ENCODE measurements at places on chromosomes 6 and 20.
A peak's percentile ranks its signal among the peaks of the same experiment; 100 is the strongest.

DNA sequence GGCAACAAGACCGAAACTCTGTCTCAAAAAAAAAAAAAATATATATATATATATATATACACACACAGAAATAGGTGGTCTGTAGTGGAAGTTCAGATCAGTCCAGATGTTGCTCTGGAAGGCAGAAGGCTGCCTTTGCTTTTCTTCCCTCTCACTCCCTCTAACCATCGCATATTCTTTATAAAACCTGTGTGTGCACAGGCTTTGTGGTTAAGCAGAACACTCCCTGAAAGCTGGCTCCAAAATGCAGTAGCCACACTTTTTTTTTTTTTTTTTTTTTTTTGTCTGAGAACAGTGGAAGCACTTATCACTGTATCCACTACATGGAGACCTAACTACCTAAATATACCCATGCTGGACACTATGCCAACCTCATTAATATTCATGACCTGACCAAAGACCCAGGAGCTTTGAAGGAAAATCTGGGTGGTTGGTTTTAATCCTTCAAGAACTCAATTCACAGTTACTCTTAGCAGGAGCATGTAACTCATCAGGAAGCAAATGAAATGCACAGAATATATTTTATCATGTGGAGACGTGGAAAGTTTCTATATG is 20.0 kb upstream of the GFOD1 start:
- DNase-seq: no peak

- no peak for DNase-seq
These were observed 295.8 kb downstream of the TBC1D7 start for GRCh38 chr6:13032566-13032965.

DNA sequence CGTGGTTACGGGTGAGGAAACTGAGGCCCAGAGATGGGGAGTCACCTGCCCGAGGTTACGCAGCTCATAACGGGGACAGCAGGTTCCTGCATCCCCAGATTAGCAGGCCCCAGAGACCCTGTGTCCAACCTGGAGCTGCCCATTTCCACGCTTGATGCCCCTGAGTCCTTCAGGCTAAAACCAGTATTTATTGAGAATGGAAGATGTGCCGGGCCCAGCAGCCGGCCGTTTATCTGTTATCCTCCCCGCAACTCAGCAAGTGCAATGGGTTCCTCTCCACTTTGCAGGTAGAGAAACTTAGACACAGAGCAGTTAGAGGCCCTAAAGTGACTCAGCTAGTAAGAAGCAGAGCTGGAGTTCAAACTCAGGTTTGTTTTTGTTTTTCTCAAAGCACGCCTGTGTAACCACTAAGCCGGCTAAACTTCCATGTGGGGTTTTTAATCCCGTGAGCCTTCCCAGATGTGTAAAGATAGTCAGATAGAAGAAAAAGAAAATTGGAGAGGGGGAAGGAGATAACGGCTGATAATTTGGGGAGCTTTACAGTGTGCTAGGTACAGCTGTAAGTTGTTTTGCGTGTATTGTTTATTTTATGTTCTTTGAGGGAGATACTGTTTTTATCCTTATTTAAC is 775 bp downstream of the PFDN4 start:
- peak; percentile 13 for DNase-seq

DNA sequence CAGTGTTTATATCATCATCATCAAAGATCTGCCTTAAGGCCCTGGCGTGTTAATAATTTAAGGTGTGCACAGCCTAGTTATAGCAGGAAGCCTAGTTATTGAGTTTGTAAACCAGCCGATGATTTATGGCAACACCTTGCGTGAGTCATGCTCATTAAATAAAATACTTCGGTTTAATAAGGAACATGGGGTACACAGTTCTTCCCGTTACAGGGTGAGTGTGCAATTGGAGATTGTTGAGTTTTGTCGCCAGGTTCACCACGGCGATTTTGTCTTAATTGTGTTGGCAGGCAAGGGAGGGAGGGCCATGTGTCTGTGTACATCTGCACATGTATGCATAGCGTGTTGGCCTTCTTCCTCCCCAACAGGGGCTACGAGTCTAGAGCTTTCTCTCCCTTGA is 104.0 kb downstream of the TFAP2A start:
- DNase-seq: no peak

DNA sequence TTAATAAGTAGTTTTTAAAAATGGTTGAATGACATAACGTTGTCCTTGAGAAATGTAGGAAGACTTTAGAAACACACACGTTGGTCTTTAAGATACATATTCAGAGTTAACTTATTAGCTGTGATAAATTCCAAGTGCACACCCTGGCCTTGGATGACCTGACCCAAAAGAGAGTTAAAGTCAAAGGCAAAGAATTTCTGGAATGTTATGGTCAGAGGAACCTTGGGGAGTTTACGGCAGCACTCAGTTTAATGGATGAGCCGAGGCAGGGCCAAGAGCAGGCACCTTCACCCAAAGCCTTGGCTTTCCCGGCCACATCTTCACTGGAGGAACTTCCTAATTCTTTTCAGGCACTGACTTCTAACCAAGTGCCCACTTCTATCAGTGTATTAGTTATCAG is 200.5 kb downstream of the SMOC2 start:
- no peak for DNase-seq

DNA sequence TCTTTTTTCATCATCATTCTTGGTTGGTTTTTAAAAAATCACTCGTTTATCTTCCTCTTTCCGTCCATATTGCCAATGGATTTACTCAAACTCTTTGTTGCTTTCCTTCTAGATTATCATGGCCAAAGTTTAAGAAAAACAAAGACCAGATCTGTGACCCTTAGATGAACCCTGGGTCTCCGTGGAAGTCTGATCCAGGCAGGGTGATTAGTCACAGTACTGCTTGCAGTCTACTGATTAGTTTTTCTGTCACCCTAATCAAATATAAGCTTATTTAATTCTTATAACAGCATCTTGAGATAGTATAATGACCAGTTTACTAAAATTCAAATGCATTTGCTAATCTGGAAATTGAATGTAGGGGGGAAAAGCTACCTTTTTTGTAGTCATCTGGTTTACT is 6.0 kb upstream of the SMIM28 start:
- DNase-seq: no peak

GRCh38 chr20:50611128-50611810 is 80.1 kb downstream of the RIPOR3 start:
- no peak for DNase-seq

DNA sequence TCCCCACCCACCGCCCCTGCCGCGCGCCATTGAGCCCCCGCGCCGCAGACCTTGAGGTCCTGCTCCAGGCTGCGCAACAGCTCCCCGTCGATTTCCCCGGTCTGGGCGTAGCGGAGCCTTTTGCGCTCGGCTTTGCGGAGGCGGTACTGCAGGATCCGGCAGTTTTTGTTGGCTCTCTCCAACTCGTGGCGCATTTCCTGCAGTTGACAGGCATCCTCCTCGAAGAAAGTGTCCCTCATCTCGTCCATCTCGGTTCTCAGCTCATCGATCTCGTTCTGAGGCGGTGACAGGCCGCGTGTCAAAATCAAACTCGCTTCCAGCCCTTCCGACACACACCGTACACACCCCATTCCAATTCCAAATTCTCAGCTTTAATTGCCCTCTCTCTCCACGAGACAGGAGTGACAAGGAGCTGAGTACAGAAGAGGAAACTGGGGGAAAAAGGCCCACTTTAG is 4.3 kb downstream of the MTCL3 start:
- DNase-seq: no peak

DNA sequence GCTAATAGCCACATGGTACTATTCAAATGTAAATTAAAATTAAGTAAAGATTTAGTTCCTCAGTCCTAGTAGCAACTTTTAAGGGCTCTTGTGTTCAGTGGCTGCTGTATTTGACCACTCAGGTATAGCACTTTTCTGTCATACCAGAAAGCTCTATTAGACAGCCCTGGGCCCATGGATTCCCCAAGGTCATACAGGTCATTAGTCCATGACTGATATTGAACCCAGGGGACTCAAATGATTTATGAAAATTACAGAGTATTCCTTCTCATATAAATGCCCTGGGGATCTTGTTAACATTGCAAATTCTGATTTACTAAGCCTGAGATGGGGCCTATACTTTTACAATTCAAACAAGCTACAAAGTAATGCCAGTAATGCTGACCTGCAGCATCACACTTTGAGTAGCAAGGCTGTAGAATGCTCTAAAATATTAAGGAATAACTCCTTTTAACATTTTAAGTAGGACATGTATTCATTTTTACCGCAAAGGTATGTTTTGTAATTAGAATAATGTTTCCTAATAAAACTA is 29.6 kb downstream of the RNF217 start:
- no peak for DNase-seq

GRCh38 chr6:47455533-47456209 is 21.9 kb upstream of the CD2AP start:
- no peak for DNase-seq

- no peak for DNase-seq
These were observed 86.4 kb downstream of the FKBP5 start for GRCh38 chr6:35602133-35602946.

GRCh38 chr6:14711056-14711703 is 534.7 kb upstream of the JARID2 start:
- DNase-seq: peak; percentile 43

DNA sequence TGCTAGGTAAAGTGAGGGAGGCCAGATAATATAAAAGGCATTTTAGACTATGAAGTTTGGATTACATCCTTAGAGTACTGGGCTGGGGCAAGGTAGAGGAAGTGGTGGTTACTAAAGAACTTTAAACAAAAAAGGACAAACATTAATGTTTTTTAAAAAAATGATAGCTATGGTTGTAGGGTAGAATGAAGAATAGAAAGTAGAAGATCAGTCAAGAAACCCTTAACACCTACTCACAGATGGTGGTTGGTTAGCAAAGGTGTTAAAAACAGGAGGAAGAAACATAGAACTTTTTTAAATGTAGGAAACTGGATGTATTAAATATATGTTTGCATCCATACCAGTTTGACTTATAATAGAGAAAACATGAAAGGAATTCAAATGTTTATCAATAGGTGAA is 80.7 kb upstream of the ELOVL5 start:
- DNase-seq: no peak

GRCh38 chr6:89797317-89797716 is 22.3 kb downstream of the MDN1 start:
- no peak for DNase-seq

- no peak for DNase-seq
These were observed 14.9 kb downstream of the TULP4 start for GRCh38 chr6:158327211-158327610.

DNA sequence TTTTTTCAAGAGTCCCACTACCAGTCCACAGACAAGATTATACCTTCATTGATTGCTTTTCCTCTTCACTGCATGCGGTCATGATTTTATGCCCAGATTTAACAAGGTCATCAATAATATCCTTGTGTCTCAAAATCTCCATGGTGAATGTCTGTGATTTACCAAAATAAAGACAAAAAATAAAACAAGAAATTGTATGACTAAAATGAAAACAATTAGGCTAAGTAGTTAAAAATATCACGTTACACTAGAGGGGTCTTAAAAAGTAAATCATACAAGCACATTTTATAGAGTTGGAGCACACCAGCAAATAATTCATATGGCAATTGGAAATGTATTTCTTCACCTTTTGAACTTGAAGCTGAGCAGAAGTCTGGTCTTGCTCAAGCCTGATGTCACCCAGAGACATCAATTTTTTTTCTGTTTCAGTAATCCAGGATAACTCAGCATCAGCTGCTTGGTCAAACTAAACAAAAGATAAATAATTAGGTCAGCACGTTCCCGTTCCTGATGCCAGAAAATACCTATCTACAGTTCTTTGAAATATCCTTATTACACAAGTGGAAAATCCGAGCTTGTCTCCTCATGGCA is 125.4 kb downstream of the DST start:
- DNase-seq: no peak

DNA sequence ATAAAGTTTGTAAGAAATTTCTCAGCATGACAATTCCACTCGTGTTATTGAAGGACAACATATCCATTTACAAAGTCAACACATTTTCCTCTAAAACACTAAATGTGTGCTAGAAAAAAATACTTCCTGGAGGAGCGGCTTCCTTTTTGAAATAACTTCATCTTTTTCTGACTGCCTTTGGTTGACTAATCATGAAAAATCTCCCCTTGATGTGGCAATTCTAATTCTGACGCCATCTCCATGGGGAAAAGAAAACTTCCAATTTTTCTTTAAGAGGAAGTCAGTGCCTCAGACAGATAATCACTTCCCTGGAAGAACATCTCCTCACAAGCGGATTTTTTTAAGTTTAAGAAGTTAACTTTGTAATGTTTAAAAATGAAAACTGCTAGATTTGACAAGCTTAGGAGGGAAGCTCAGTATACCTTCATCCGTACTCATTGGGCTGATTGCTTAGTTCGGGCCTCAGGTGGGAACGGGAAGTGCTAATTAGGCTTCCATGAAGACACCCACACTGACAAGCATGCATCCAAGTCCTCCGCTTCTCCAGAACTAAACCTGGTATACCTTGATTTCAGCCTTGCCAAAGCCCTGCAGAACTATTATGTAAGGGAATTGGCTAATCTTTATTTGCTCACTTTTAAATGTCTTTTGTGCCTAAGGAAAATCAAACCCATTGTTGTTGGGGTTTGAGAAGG is 35.1 kb upstream of the DUSP22 start:
- no peak for DNase-seq
